ENCODE measurements at places on chromosomes 13 and 19. TPM values are rescaled to one million over a fixed set of nuclear protein-coding genes. Genes with fewer than 3 reads are reported as not detected.

- DNase-seq = no peak
Observed at GRCh38 chr19:14674764-14675163, at the start of gene ADGRE3. Gene ADGRE3 (minus strand): TSS chr19:14674844. CDS start chr19:14674770, 74 bp downstream.

DNA sequence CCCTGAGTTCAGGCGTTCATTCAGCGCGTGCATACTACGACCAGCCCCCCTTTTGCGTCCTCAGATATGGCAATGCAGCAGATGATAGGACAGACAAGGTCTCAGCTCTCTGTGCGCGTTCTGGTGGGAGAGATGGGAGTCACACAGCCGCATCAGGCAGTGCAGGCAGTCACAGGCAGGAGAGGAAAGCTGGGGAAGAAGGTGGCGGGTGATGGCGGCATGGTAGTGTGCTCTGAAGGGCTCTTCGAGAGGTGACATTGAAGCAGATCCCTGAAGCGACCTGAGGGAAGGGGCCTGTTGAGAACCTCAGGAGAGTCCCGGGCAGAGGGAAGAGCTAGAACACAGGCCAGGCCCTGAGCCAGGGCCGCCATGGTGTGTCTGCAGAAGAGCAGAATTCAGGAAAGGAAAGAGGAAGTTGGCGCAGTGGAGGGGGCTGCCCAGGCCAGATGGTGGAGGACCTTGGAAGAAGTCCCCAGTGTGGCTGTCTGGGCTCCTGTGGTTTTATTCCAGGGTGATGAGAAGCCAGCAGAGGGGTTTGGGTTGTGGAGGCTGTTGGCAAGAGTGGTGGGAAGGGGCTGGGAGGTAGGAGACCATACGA is 3.5 kb downstream of the USF2 start:
- no peak for DNase-seq

DNA sequence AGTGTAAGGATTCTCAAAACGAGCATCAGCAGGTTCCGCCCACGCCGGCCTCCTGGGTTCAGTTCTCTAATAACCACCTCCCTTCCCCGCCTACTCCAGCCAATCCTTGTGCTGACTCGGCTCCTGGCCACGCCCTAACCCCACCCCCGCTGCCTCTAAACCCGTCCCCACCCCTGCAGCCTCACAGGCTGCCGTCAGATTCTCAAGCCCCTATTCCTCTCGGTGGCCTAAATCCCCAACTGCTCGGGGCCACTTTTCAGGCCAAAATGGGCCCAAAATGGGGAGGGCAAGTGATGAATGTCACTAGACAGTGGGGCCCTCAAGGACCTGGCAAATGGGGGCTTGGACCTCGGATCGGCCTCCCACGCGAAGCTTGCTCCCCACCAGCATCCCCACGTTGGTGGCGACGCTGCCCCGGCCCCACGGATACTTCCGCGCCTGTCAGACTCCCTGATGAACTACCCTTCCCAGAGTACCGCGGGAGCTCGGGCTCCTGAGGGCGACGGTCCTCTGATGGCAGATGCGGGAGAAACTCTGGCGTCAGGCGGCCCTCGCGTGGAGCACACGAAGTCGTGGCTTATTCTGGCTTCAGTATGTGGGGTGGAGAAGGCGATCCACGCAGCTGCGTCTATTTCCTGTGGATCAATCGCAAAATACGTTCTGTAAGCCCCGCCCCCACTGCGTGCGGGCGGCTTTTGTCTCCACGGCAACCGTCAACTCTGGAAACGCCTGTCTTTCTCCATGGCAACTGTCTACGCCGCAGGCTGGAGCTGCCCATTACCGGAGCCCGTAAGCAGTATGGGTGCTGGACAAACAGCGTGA is 24.8 kb downstream of the ZNF473 start:
- peak; percentile 87 for DNase-seq

- DNase-seq = no peak
Observed at GRCh38 chr13:33197541-33197971, 88.0 kb downstream of the STARD13 start.

DNA sequence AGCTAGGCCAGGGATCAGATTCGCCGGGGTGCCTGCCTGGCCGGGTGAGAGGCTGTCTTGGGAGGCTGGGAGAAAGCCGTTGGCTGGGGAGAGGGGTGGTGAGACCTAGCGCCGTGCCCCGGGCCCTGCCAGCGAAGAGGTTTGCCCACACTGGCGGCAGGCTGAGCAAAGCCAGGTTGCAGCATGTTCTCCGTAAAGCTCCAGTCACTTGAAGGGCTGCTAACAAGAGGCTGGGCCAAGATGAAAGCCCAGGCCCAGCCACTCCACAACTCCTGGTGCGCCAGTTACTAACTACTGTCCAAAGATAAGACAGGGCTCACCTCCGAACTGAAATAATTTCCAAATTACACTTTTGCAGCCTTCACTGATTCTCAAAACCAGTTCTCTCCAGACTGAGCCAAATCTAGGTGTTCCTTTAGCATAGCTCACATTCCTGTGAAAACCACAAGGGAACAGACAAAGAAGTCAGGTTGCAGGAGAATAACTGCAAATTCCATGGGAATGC is 16.3 kb downstream of the ELAVL1 start:
- DNase-seq = no peak

- no peak for DNase-seq
Observed at GRCh38 chr19:49863254-49863934, 4.0 kb downstream of the PNKP start.

DNA sequence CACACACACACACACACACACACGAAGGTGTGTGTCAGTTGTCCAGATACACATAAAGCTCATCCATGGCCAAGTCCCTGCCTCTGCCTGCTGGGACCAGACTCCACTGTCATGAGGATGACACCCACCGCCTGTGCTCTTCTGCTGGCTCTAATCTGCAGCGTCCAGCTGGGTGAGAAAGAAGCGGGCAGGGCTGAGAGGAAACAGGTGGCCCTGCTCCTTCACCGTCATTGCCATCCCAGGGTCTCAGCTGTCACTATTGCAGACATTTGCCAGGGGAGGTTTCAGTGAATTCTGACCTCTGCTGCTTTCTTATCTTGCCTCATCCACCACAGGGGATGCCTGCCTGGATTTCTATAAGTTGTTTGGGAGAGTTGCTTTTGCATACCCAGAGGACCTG is 31.4 kb downstream of the SCGB2B2 start:
- DNase-seq = no peak

- DNase-seq = no peak
Observed at GRCh38 chr13:51644654-51645053, 60.4 kb downstream of the WDFY2 start.

- no peak for DNase-seq
Observed at GRCh38 chr13:55402870-55403269, 1737.8 kb upstream of the PRR20A start.

DNA sequence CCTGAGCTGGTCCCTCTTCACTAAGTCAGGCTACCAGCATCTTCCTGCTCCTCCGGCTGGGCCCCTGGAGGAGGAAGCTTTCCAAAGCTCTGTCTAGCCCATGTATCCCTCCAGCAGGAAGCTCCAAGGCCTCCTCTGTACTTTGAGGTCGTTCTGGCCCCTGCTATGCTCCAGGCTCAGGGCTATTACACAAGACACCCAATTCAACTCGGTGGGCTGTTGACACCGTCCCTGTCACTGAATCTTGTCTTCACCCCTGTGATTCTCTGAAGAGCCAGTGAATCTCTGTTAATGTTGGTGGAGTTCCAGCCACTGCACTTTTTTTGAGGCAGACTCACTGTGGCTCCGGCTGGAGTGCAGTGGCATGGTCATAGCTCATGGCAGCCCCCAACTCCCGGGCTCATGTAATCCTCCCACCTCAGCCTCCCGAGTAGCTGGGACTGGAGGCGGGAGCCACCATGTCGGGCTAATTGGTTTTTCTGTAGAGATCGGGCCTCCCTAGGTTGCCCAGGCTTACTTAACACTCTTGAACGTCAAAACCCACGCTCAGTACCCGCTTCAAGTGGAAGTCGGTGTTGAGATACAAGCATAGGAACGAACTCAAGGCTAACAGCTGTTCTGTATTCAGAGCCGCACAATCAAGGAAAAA is 512 bp upstream of the REX1BD start:
- DNase-seq = no peak

DNA sequence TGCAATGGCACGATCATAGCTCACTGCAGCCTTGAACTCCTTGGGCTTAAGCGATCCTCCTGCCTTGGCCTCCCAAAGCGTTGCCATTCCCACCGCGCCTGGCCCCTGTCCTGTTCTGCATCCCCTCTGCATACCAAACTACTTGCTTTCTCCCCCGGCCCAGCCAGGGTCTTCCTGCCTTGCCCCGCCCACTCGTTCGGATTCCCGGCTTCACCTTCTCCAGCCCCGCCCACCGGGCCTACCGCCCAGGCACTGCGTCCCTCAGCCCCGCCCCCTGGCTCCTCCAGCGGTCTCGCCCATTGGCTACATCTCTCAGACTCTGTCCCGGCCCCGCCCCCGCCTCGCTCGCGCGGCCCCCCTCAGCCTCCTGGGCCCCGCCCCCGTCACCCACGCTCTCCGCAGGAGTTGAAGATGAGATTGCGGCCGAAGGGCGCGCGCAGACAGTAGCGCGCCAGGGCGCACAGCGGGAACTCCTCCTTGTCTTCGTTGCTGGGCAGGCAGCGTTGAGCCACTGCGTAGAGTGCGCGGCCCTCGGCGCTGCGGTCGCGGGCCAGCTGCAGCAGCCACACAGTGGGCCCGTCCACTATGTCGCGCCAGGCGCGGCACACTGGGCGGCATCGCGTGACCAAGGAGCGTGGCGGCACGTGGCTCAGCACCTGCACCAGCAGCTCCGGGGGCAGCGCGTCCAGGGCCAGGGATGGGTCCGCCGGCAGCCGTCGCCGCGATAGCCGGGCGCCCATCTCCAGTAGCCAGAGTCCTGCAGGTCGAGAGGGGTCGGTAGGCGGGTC is 19.0 kb downstream of the MRPS12 start:
- peak; percentile 58 for DNase-seq

Gene TEX101
- polyA plus RNA-seq = 0.09 TPM

Gene CYP4F11
- polyA plus RNA-seq = not detected

Gene IQCN
- polyA plus RNA-seq = 4.3 TPM
